ENCODE measurements at places on chromosomes 1 and 21.

- peak; percentile 16 for DNase-seq
Measured at GRCh38 chr1:66533804-66534740, at the start of gene SGIP1. Gene SGIP1 (plus strand): TSS chr1:66534153. CDS start chr1:66534359, 206 bp downstream.

DNA sequence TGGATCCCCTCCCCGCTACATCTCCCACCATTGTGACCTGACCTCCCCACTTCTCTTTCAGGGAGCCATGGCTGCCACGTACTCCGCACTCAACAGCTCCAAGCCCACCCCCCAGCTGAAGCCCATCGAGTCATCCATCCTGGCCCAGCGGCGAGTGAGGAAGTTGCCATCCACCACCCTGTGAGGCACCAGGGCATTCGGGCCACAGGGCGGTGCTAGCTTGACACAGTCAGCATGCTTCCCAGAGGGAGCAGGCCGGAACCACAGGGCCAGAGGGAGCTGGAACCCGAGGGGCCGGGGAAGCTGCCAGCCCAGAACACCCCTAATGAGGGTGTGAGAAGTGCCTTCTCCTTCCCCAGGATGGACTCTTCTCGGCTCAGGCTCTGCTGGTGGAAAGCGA is 44.5 kb downstream of the RPS6KA1 start:
- no peak for DNase-seq

GRCh38 chr21:42532466-42533181 is 19.0 kb downstream of the SLC37A1 start:
- DNase-seq: peak; percentile 59

- DNase-seq: no peak
Measured at GRCh38 chr1:151324390-151324930, 2.8 kb downstream of the PI4KB start.

GRCh38 chr1:29621826-29622435 is 385.6 kb downstream of the PTPRU start:
- peak; percentile 71 for DNase-seq

DNA sequence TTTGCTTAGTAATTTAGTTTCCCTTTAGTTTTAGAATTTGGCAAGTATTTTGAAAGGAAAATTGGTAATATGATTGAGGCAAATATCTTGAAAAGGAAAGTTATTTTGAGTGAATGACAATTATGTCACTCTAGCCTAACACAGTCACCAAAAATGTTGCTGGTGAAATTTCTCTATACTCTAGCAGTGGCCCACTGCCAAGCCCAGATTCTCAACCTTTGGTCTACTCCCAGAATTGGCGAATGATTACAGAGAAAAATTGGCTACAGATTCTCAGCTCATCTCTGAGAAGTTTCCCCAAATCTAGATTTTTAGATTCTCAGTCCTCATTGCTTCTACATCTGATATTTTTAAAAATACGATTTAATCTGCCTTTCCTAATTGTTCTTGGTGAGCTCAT is 84.9 kb downstream of the PIGK start:
- DNase-seq: no peak

GRCh38 chr1:183039985-183040447 is 16.8 kb downstream of the LAMC1 start:
- DNase-seq: peak; percentile 88

GRCh38 chr1:1989102-1989542 is 14.5 kb downstream of the CFAP74 start:
- DNase-seq: no peak

- DNase-seq: no peak
Measured at GRCh38 chr1:23527366-23527765, 3.7 kb downstream of the E2F2 start.

- peak; percentile 94 for DNase-seq
Measured at GRCh38 chr1:9239622-9240401, 5.2 kb downstream of the H6PD start.

DNA sequence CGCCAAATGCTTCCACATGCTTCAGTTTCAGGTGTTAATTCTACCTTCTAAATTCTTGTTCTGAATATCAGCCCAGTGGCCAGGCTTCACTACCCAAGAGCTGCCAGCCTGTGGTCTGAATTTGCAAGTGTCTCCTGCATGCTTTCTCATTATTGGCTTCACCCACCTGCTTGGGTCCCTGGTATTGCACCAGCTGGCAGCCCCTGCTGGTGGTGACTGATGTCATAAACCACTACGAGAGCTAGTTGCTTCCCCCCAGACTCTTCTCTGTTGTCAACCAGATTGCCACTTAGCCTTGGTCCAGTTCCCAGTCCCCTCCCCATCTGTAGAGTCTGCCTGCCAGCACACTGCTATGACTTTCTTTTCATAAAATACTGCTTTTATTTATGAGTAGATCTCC is 197.7 kb upstream of the DUSP10 start:
- DNase-seq: peak; percentile 61

DNA sequence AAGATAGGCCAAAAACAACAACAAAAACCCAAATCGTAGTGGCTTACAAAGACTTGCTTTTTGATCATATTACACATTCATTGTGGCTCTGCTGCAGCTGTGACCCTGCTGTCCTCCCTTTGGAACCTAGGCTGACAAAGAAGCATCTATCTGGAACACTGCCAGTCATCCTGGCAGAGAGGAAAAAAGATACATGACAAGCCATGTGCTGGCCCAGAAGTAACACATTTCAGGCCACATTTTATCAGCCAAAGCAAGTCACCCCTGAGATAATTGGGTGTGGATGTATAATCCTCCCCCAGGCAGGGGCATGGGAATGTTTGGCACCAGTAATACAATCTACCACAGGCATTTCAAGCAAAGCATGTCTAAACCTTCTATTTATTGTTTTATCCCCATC is 37.2 kb upstream of the AGO1 start:
- DNase-seq: peak; percentile 70

DNA sequence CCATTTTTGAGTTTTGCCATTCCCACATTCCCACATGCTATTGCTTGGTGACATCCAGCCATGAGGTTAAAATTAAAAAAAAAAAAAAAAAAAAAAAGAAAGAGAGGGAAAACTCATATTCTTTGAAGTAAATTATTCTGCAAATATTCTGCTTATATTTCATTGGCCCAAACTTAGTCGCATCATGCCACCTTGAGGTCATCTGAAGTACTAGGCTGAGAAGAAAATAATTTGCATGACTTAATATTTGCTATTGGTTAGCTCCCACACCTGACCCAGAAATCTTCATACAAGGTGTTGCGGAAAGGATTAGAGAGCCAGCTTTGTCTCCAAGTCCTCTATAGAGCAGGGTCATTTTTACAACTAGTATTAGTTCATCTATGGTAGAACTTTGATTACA is 2206.0 kb downstream of the MRPL39 start:
- DNase-seq: peak; percentile 41

GRCh38 chr1:28915031-28915895 is 894 bp downstream of the EPB41 start:
- DNase-seq: peak; percentile 67

DNA sequence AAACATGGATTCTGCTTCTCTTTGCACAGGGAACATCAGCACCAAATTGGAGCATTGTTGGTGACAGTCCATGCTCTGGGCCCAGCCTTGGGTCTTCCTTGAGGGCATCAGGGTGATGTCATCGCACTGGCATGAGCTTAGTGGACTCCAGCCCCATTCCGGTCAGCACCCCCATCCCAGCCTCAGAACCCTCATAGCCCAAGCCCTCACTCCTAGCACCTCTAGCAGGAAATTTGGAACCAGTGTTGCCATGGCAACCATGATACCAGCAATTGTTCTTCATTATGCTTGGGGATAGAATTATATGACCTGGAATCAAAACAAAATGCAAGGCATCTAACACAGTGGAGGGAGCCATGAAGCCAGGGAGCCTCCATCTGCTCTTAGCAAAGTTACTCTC is 83.1 kb downstream of the VWA5B1 start:
- DNase-seq: no peak

Measured in SJCRH30 (cell line).